ENCODE measurements at places on chromosomes 4 and X.

DNA sequence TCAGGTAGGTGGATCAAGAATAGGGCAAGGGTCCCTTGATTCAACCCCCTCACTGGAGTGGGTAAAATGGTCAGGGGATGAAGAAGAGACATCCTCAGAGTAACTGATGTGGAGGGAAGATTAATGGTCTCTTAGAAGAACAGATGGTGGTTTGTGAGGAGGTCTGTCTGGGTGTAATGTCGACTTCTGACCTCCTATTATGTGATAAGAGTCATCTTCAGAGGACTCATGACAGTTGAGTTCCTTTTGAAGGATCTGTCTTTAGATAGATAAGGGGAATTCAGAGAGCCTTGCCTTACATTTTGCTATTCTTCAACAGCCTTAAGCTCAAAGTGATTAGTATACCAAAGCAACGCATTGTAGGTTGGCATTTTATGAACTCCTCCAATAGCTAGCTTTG lies 27.1 kb upstream of the MAGEA8 start:
- DNase-seq, result no peak

DNA sequence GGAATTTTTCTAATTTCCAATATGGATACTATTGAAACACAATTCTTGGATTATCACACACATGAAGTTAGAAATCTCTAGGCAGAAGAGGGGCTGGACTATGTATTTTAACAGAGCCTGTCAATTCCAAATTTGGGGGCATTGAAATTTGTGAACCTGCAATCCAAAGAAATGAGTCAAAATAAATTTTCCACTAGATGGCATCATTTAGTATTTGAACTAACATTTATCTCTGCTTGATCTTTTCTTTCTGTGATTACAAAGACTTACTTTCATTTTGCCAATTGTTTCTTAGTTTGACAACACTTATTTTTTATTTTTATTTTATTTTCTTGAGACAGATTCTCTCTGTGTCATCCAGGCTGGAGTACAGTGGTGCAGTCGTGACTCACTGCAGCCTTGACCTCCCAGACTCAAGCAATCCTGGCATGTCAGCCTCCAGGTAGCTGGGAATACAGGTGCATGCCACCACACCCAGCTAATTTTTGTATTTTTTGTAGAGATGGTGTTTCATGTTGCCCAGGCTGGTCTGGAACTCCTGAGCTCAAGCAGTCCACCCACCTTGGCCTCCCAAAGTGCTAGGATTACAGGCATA lies 2.7 kb upstream of the PYURF start:
- DNase-seq, result no peak

DNA sequence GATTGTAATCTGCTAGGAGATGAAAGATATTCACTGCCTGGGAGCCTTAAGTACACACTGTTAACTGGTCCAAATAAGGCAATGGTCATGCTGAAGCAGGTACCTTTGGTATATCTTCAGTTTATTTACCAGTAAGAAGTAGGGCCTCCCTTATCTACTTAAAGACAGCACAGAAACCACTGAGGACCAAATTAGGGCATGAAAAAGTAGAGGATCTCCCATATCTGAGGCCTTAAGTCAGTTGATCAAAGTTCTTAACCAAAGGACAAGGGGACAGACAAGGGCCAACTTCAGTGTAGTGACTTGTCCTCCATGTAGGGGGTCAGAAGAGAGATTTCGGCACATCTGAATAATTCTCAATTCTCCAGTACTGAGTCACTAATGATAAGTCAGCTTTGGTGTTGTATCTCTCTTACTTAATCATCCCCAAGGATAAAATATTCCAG lies 59.1 kb downstream of the AMELX start:
- DNase-seq, result no peak

- no peak for DNase-seq
Measured at GRCh38 chr4:183396227-183396637, 48.2 kb upstream of the CDKN2AIP start.
